ENCODE measurements at places on chromosomes 4 and X. TPM values are rescaled to one million over a fixed set of nuclear protein-coding genes. Genes with fewer than 3 reads are reported as not detected.

GAGE12H gene
- not detected for total RNA-seq

TLL1 gene
- 3.6 TPM for total RNA-seq

BGN gene
- total RNA-seq = 0.48 TPM

HSFX4 gene
- total RNA-seq = not detected

WNK3 gene
- 1.3 TPM for total RNA-seq

MAGEA12 gene
- not detected for total RNA-seq

ZDHHC15 gene
- not detected for total RNA-seq

NLGN3 gene
- total RNA-seq = not detected

ZNF732 gene
- 1.3 TPM for total RNA-seq

PPP2R2C gene
- total RNA-seq = 3.6 TPM
